ENCODE measurements at places on chromosomes 6 and 20.
A peak's percentile ranks its signal among the peaks of the same experiment; 100 is the strongest.

DNA sequence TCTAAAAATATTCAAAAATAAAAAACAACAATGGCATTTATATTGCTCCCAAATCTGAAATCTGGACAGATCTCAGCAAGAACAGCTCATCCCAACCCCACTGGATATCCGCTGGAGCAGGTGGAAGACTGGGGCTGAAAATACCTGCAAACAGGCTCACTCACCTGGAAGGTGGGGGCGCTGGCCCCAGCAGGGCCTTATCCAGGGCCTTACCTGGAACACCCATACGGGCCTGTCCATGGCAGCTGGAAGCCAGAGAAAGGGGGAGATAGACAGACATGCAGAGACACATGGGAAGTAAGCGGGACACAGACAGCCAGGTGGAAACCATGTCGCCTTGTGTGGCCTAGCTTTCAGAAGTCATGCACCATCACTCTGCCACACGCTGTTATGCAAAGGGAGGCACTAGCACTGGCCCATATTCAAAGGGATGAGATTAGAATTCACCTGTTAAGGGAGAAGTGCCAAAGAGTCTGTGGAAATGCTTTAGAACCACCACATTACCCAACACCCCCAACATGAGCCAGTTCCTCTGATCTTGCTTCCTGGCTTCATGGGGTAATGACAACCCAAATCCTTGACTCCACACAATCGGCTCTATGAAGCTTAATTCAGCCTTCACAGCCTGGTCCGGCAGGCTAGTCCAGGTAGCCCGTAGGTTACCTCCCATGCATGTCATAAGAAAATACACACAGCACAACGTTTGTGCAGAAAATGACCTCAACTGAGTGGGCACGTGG lies 99.0 kb upstream of the CDYL start:
- no peak for DNase-seq

DNA sequence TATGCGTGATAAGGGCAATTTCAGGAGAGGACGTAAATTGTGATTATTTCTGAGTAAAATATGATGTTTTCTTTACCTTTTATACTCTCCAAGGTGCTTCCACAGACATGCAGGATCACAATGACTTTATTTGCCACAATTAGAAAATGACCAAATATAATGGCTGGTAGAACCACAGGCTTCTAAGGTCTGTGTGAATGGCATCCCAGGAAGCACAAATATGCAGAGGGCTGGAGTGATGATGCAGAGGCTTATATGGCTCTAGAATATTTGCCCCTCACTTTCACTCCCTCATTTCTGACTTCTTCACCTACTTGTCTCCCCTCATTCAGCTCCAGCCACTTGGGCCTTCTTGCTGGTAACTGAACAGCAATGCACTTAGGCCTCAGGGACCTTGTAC lies 502.1 kb upstream of the MAP3K7 start:
- no peak for DNase-seq

GRCh38 chr6:148671085-148671484 lies 75.7 kb upstream of the UST start:
- DNase-seq, result no peak

DNA sequence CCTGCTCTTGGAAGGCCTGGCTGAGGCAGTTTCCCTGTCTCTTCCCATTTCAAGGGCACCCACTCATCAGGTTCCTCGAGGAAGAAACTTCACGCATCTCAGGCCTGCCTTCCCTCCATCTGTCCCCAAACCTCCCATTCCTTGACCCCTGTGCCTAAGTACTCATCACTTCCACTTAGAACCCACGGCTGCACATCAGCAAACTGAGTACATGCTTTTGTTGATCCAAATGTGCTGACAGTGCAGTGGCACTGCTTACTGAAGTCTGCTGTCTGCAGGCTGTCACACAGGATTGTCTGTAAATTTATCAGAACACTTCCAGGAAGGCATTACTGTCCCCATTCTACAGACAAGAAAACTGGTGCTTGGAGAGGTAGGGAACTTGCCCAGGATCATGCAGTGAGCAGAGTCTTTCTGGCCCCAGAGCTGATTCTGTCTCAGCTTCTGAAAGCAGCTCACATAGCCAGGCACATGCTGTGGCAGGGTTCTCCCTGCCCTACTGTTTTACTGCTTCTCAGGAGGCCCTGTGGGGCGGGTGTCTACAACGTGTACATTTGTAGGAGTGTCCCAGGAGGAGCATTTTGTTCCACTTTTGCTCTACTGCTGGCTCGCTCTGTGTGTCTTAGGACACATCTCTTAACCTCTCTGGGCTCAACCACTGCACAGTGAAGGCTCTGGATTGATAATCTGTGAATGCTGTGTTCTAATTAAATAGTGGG lies 64.2 kb upstream of the XRN2 start:
- DNase-seq, result no peak

DNA sequence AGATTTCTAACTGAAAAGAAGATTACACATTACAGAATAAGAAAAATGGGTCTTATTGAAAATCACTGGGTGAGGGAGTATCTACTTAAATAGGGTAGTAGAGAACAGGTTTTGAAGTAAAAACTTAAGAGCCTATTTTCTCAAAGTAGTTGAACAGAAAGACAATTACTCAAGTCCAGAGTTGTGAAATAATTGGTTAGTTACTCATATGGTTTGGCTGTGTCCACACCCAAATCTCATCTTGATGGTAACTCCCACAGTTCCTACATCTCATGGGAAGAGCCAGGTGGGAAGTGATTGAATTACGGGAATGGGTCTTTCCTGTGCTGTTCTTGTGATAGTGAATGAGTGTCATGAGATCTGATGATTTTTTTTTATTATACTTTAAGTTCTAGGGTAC lies 1035.3 kb upstream of the GJE1 start:
- DNase-seq, result no peak

DNA sequence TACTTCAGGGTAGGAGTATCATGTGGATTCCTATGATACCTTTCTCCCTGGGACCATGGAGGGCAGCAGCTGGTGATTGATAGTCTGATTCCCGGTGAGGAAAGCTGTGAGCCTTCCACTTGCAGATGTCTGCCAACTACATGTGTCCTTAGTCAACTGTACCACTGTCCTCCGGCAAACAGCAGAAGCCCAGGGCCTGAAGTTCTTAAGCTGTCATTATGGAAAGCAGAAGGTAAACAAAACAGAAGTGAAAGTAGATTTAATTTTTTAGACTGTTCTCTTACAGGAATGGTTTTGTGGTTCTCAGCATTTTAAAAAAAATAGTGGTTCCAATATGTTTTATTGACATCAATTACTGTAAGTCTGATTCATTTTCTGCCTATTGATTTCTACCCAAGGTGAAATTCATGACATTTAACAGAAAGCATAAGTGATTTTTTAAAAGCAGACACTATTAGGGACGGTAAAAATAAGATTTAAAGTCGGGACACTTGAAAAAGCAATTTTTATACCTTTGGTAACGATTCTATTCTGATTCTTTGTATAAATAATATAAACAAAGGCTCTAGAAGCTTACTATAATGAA lies 36.6 kb downstream of the PTPN1 start:
- no peak for DNase-seq

DNA sequence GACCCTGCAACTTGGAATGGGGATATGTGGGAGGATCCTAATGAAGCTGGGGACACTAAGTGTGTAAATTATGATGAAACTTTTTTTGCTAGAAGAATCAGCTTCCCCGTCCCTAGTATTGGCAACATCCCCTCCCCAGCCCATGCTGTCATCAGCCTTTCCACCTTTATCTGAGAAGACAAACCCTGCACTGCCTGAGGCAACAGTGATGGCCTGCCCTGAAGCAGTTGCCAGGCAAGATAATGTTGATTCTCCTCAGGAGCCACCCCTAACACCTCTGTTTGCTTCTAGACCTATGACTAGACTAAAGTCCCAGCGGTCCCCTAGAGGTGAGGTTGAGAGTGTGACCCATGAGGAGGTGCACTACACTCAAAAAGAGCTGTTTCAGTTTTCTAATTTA lies 27.1 kb downstream of the MICA start:
- no peak for DNase-seq

GRCh38 chr20:1949347-1950100 lies 44.3 kb downstream of the PDYN start:
- no peak for DNase-seq

DNA sequence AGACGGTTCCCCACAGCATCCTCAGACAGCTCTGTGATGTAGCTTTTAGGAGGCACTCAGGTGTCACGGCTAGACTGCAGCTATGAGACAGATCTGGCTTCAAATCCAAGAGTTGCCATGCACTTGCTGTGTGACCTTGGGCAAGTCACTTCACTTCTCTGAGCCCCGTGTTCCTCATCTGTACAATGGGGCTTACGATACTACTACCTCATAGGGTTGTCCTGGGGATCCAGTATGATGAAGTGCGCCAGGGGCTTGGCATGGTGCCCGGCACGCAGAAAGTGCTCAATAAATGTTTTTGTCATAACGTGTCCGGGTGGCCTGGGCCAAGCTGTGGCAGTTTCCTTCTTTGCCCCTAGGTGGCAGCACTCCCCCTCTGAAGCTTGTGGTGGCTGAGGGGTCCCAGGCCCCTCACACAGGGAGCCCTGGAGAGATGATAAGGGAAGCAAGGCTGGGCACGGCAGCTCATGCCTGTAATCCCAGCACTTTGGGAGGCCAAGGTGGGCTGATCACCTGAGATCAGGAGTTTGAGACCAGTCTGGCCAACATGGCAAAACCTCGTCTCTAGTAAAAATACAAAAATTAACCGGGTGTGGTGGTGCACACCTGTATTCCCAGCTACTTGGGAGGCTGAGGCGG lies 19.1 kb upstream of the CHMP4B start:
- DNase-seq, result peak; percentile 24

GRCh38 chr6:37538107-37538506 lies 38.4 kb upstream of the CCDC167 start:
- DNase-seq, result no peak

DNA sequence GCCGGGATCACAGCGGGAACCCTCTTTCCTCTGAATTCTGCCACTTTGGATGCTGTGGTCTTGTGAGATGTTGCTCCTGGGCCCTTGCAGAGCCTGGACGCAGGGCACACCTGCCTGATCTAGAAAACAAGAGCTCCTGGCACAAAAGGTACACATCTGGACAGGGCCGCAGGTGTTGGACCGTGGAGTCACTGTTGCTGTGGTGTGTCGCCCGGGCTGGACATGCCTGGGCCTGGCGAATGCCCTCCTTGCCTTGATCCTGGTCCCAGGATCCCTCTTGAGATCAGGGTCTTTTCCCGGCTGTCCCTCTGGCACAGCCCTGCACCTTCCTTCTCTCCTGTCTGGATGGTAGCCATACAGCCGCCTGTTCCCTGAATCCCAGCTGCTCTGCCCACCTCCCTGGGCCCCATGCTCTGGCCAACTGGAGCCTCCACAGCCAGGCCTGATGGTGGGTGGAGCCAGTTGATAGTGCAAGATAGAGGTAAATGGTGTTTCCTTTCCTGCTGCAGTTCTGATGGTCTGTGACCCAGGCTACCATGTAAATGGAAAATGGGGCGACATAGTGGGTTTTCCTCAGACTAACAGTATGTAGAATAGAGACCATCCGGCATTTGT lies 5.0 kb downstream of the FOXP4 start:
- DNase-seq, result no peak

GRCh38 chr6:46377209-46377608 lies 114.0 kb downstream of the RCAN2 start:
- DNase-seq, result no peak

- DNase-seq, result peak; percentile 57
Observed at GRCh38 chr20:31968291-31969126, 558 bp downstream of the XKR7 start.

DNA sequence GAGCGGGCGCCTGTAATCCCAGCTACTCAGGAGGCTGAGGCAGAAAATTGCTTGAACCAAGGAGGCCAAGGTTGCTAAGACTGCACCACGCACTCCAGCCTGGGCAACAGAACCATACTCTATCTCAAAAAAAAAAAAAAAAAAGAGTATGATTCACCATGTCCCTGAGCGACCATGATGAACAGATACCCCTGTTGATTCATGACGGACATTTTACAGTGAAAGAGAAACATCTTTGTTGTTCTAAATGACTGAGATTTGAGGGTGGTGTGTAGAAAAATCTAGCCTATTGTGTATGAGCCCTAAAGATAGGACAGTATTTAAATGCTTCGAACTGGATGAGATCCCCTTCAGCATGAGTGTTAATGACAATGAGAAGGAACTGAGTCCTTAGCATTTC lies 32.8 kb downstream of the RBM24 start:
- DNase-seq, result no peak

- DNase-seq, result no peak
Observed at GRCh38 chr6:87675004-87675681, 26.9 kb downstream of the AKIRIN2 start.

GRCh38 chr6:104182811-104183210 lies 676.9 kb downstream of the HACE1 start:
- DNase-seq, result no peak

DNA sequence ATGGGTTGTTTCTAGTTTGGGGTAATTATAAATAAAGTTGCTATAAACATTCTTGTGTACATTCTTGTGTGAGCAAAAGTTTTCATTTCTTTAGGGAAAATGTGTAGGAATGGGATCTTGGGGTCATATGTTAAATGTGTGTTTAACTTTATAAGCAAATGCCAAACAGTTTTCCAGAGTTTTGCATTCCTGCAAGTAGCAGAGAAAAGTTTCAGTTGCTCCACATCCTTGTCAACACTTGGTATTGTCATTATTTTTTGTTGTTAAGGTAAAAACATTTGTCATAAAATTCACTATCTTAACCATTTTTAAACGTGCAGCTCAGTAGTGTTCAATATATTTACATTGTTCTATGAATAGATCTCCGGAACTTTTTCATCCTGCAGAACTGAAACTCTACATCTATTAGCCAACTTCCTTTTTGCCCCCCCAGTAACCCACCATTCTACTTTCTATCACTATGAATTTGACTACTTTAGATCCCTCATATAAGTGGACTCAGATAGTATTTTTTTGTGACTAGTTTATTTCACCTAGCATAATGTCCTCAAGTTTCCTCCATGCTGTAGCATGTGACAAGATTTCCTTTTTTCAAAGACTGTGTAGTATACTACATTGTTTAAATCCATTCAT lies 48.4 kb downstream of the PHACTR2 start:
- no peak for DNase-seq

DNA sequence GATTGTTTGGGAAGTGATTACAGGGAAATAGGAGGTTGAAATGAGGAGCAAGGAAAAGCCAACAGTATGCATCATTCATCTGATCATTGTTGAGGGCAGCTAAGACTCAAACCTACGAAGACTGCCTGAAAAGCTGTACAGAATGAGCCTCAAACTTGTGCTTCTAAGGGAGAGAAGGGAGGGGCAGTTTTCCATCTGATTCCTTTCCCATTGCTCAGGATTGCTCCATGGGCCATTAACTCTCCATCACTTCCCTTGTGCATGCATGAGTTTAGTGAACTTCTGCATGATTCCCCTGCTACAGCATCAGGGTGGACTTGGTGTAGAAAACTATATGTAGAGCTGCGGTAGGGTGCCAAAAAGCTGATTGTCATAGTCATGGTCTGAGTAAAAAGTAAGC lies 742.7 kb upstream of the SLC35B3 start:
- DNase-seq, result no peak

DNA sequence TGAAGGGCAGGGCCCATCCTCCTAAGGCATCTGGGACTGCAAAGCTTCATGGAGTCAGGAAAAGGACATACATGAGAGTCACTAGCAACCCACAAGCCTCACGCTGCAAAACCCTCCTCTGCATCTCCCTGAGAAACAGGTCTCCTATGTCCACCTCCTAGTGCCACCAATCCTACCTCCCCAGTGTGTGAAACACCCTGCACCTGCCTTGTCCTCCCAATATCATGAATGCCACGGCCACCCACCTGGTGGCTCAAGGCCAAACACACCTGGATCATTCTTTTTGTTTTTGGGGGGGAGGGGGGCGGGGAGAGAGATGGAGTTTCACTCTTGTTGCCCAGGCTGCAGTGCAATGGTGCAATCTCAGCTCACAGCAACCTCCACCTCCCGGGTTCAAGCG lies 90.5 kb downstream of the ZMYND8 start:
- no peak for DNase-seq

All from effector memory CD4-positive, alpha-beta T cell (primary cell).